Left ventricle myocardium inferior (tissue), 1 donor: ENCODE measurements at places on chromosomes 7 and 10. TPM values are rescaled to one million over a fixed set of nuclear protein-coding genes. Genes with fewer than 3 reads are reported as not detected.

Gene ADIRF
- total RNA-seq: 41.1 TPM

Gene THSD7A
- 1.6 TPM for total RNA-seq

Gene EPO
- not detected for total RNA-seq

Gene IFIT3
- total RNA-seq: 6.9 TPM

Gene TYW1B
- total RNA-seq: 2.5 TPM

Gene NPY
- total RNA-seq: not detected

Gene POLR3A
- 8.2 TPM for total RNA-seq

Gene PLCE1
- 11.2 TPM for total RNA-seq

Gene SUN3
- total RNA-seq: not detected

Gene ENTPD7
- 2.9 TPM for total RNA-seq

Gene PRSS37
- not detected for total RNA-seq

Gene ZNF438
- total RNA-seq: 13.2 TPM

Gene POM121
- 17.3 TPM for total RNA-seq

Gene TMEM184A
- 0.36 TPM for total RNA-seq

Gene UCMA
- total RNA-seq: not detected

Gene TMEM130
- total RNA-seq: not detected

Gene AQP1
- 253 TPM for total RNA-seq

Gene NUP205
- total RNA-seq: 14.3 TPM

Gene JCAD
- total RNA-seq: 23.5 TPM

Gene DDC
- total RNA-seq: not detected

Gene PDLIM1
- 358 TPM for total RNA-seq

Gene VENTX
- total RNA-seq: 0.33 TPM

Gene IDI2
- total RNA-seq: 0.33 TPM

Gene WEE2
- not detected for total RNA-seq

Gene FBXO24
- 0.25 TPM for total RNA-seq

Gene IFIT1B
- not detected for total RNA-seq

Gene PRSS2
- total RNA-seq: not detected

Gene PDGFA
- 26.0 TPM for total RNA-seq

Gene EPDR1
- total RNA-seq: 74.4 TPM

Gene HOXA11
- total RNA-seq: not detected

Gene NPC1L1
- 0.19 TPM for total RNA-seq

Gene TAS2R4
- 0.25 TPM for total RNA-seq

Gene CRYGN
- 0.41 TPM for total RNA-seq
